ENCODE measurements at places on chromosomes 1 and 21.

- DNase-seq, result no peak
These were observed 14.7 kb downstream of the MTHFR start for GRCh38 chr1:11790880-11791715.

DNA sequence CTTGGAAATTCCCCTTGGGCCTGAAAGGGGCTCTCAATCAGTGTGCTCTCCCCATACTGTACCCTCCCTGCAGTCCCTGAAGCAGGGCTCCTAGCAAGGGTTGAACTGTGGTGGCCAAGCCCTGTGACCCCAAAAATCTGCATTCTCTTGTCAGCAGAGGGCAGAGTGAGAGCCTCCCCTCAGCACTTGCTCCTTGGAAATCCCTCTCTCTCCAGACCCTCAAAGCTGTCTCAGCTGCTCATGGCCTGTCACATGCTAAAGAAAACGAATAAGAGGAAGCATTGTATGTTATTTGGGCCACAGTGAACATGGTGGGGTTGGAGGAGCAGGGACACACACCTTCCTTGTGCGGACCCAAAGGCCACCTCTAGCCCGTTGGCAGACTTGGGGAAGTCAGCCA is 47.2 kb upstream of the SYNC start:
- no peak for DNase-seq

- no peak for DNase-seq
These were observed 597.3 kb downstream of the PTPRU start for GRCh38 chr1:29833581-29833980.

DNA sequence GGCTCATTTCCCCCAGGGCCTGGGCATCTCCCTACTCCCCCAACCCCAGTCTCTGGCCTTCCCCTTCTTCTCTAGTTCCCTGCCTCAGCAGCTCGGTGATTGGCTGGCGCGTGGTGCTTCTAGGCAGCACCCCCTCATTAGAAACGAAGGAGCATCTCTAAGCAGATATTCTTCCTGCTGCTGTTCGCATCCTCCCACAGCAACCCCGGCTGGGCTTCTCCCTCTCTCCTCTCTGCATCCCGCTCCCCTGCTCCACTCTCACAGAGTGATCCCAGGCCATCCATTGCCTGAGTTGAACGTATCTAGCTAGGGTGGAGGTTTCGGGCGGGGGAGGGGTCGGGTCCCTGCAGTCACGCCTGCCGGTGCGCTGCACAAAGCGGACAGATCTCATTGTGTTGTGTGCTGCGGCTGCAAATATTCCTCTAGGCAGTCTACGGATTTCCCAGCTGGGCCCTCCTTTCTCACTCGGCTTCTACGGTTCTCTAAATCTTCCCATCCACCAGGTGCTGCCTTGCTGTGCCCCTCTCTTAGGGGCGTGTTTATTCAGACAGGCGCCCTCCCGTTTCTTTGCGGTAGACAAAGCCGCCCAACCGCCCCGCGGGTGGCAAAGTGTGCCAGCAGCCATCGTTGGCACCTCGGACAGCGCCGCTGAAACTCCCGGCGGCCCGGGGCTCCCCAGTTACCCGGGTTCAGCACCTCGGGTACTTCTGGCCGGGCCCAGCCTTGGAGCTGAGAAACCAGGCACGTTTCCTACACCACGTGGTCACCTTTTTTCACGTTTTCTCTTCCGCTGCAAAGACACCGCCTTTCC is 2.2 kb downstream of the CACNA1E start:
- DNase-seq, result no peak

DNA sequence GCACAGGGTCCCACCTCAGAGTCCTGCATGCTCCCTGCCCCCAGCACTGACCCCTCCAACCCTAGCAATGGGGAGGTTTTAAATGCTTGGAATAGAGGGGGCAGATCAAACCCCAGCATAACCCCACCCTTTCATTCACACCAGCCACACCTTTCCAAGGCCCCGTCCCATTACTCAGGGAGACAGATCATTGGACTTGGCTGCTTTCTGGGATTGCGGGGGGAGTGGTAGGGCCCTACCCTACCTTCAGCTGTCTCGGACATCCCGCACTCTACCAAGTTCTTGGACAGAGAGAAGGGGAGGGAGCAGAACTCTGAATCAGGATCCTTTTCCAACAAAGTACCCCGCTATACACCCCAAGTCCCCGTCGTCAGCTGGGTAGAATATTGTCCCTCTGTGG is 983 bp downstream of the PADI2 start:
- no peak for DNase-seq

Measured in stimulated activated CD8-positive, alpha-beta memory T cell treated with anti-CD3 and anti-CD28 coated beads, Interleukin-7, amount 100 ng/mL, for 4 hours (primary cell).